ENCODE measurements at places on chromosomes 4 and X.

GRCh38 chr4:38624311-38624710, 39.7 kb upstream of the KLF3 start:
- H3K36me3 ChIP-seq = peaks cover 10% of the 10 kb centered on the region
- H3K27me3 ChIP-seq = no peaks in the 10 kb centered on the region
- H3K4me1 ChIP-seq = peaks cover 18% of the 10 kb centered on the region

- H3K27me3 ChIP-seq = no peaks in the 10 kb centered on the region
- H3K4me1 ChIP-seq = no peaks in the 10 kb centered on the region
- no peak overlapping the region for H3K4me3 ChIP-seq
- H3K27ac ChIP-seq = no peak overlapping the region
These were observed 281.9 kb upstream of the HS3ST1 start for GRCh38 chr4:11710453-11711093.

- H3K27ac ChIP-seq = no peak overlapping the region
- no peaks in the 10 kb centered on the region for H3K4me1 ChIP-seq
- H3K4me3 ChIP-seq = no peak overlapping the region
- no peaks in the 10 kb centered on the region for H3K27me3 ChIP-seq
- no peak for DNase-seq
- peaks cover 3% of the 10 kb centered on the region for H3K36me3 ChIP-seq
These were observed 104.6 kb downstream of the NPFFR2 start for GRCh38 chr4:72136429-72136828.

GRCh38 chr4:17636696-17637622, 22.5 kb downstream of the MED28 start:
- no peak overlapping the region for H3K4me3 ChIP-seq
- no peaks in the 10 kb centered on the region for H3K4me1 ChIP-seq
- peak; percentile 85 for DNase-seq
- H3K27ac ChIP-seq = no peak overlapping the region
- H3K36me3 ChIP-seq = peaks cover 10% of the 10 kb centered on the region
